Osteoblast (primary cell): ENCODE measurements at places on chromosomes 5 and 9.
A peak's percentile ranks its signal among the peaks of the same experiment; 100 is the strongest.

GRCh38 chr9:95305770-95306492, 11.6 kb downstream of the FANCC start:
- no peak for DNase-seq

DNA sequence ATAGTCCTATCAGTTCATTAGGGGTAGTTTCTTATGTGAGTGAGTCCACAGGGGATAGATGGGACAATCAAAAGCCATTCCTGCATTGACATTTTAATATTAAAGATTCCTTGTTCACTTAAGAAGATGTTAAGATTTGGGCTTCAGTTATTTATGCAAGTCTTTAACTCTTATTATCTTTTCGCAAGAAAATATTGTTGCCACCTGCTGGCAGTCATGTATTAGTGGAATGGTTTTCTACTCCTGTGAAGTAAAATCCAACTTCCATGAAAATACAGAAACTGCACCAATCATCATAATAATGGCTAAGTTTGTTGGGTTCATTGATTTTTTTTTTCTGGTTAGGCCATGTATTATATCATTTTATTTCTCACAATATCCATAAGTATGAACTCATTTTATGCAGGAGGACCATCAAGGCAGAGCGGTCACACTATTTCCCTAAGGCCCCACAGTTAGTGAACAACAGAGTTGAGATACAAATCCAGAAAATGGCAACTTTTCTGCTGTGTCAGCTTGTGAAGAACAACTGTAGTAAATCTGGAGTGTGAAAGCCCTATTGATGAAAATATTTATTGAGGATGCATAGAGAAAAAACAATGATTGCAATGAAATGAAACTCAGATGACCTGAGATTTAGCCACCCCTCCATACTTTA, 88.5 kb upstream of the TXNDC8 start:
- no peak for DNase-seq

- peak; percentile 49 for DNase-seq
Observed at GRCh38 chr9:123611226-123611625, 255.2 kb downstream of the CRB2 start.

- no peak for DNase-seq
Observed at GRCh38 chr9:97367729-97368128, 44.2 kb upstream of the TDRD7 start.

- no peak for DNase-seq
Observed at GRCh38 chr5:37738865-37739488, 100.9 kb downstream of the GDNF start.

GRCh38 chr5:115484368-115484767, 60.2 kb downstream of the FEM1C start:
- DNase-seq = no peak

- DNase-seq = no peak
Observed at GRCh38 chr5:18745988-18746615, 1111.8 kb downstream of the TAF11L14 start.

DNA sequence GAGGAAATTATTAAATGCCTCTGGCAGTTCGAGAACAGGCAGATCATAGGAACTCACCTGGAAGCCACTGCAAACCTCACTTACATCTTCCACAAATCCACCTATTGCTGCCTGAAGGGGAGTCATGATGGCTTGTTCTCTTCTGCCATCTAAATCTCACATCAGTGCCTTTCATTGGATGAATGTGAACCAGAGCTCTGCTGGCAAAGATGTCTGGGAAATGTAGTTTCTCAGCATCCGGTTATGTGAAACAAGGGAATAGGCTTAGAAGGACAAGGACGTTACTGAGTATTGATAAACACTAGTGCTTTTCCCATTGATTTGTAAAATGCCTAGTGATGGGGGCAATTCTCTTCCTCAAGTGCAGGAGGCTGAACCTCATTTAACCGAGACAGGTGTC, 483.3 kb downstream of the ARHGEF28 start:
- DNase-seq = no peak

GRCh38 chr9:31500422-31500821, 884.0 kb upstream of the ACO1 start:
- DNase-seq = no peak

- DNase-seq = peak; percentile 25
Observed at GRCh38 chr5:53678981-53679660, 118.7 kb downstream of the NDUFS4 start.

DNA sequence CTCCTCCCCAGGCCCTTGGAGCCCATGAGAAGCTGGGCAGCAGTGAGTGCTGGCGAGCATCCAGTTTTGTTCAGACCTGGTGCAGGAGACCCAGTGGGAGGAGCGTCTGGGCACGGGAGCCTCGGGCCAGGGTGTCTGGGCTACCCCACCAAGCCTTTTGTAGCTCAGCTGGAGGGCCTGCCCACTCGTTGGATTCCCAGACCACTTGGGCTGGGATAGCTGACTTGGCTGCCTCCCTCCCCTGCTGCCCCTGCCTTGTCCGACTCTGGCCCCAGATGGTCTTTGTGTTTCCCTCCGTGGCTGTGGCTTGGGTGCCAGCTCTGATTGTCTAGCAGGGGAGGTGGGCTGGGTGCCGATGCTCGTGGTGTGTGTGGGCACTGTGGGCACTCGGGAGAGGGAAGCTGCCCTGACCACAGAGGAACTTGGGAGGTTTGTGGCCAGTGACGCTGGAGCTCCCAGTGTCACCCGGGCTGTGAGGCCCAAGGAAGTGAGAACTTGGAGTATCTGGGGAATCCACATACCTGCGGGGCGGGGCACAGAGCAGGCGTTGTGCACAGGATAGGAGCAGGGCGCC, 47.3 kb downstream of the WNK2 start:
- peak; percentile 35 for DNase-seq

GRCh38 chr5:76074487-76075065, 8.6 kb upstream of the SV2C start:
- no peak for DNase-seq

DNA sequence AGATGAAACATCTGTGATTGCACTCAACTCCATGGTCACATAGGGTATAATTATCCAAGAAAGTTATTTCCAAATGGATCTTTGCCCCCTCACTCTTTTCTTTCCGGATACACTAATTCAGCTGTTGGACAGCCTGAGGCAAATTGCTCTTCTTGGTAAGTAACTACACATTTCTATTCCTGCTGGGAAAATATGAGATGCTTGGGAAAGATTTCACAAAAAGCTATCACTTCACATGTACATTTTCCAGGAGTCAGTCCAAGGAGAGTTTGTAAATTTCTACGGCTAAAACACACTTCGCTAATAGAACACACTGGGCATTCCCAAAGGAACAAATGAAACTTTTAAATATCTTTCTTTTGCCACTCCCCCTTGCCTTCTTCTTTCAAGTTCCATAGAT, 123.0 kb upstream of the GRIA1 start:
- no peak for DNase-seq

- DNase-seq = peak; percentile 11
Observed at GRCh38 chr9:129009584-129010141, 18.5 kb downstream of the SH3GLB2 start.

GRCh38 chr5:77935506-77936364, 159.6 kb upstream of the TBCA start:
- DNase-seq = no peak

DNA sequence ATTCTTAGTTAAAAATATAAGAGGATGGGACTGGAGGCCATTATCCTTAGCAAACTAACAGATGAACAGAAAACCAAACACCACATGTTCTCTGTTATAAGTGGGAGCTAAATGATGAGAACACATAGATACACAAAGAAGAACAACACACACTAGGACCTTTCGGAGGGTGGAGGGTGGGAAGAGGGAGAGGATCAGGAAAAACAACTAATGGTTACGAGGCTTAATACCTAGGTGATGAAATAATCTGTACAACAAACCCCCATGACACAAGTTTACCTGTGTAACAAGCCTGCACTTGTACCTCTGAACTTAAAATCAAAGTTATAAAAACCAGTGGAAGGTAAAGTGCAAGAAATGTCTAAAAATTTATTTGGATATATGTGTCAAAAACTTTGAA, 1047.4 kb upstream of the C9orf72 start:
- no peak for DNase-seq

- no peak for DNase-seq
Observed at GRCh38 chr5:52481201-52481600, 306.5 kb upstream of the ITGA1 start.
